ENCODE measurements at places on chromosomes 11 and 22. TPM values are rescaled to one million over a fixed set of nuclear protein-coding genes. Genes with fewer than 3 reads are reported as not detected.

SCGB1C1 gene
- not detected for total RNA-seq

GRCh38 chr11:73194593-73194992, 23.5 kb upstream of the P2RY2 start:
- no peak overlapping the region for H3K4me3 ChIP-seq
- DNase-seq: no peak
- no peaks in the 10 kb centered on the region for H3K27me3 ChIP-seq
- H3K27ac ChIP-seq: no peak overlapping the region

PTGDR2 gene
- total RNA-seq: 0.11 TPM

- DNase-seq: no peak
- H3K27me3 ChIP-seq: no peaks in the 10 kb centered on the region
- peaks cover 49% of the 10 kb centered on the region for H3K4me1 ChIP-seq
- no peak overlapping the region for H3K4me3 ChIP-seq
- H3K27ac ChIP-seq: no peak overlapping the region
- peaks cover 32% of the 10 kb centered on the region for H3K36me3 ChIP-seq
Observed at GRCh38 chr11:123441161-123441560, 11.1 kb downstream of the GRAMD1B start.

- H3K4me1 ChIP-seq: peaks cover 21% of the 10 kb centered on the region
- H3K36me3 ChIP-seq: no peaks in the 10 kb centered on the region
- DNase-seq: no peak
- H3K27ac ChIP-seq: no peak overlapping the region
- H3K27me3 ChIP-seq: no peaks in the 10 kb centered on the region
- H3K4me3 ChIP-seq: no peak overlapping the region
Observed at GRCh38 chr11:13929395-13929891, 33.1 kb upstream of the SPON1 start.

GRCh38 chr11:44016131-44016530, 31.6 kb upstream of the ACCSL start:
- peaks cover 6% of the 10 kb centered on the region for H3K27me3 ChIP-seq
- H3K4me3 ChIP-seq: no peak overlapping the region
- no peak overlapping the region for H3K27ac ChIP-seq
- no peaks in the 10 kb centered on the region for H3K36me3 ChIP-seq

OR51M1 gene
- total RNA-seq: not detected

- no peak overlapping the region for H3K4me3 ChIP-seq
- no peak for DNase-seq
- H3K4me1 ChIP-seq: no peaks in the 10 kb centered on the region
- H3K27me3 ChIP-seq: peaks cover 5% of the 10 kb centered on the region
- H3K36me3 ChIP-seq: no peaks in the 10 kb centered on the region
Observed at GRCh38 chr11:72605973-72606747, 68.1 kb downstream of the PDE2A start.

GRCh38 chr11:86398106-86398505, 23.4 kb downstream of the CCDC81 start:
- no peak for DNase-seq
- H3K27ac ChIP-seq: no peak overlapping the region
- no peaks in the 10 kb centered on the region for H3K27me3 ChIP-seq
- no peak overlapping the region for H3K4me3 ChIP-seq

BEST1 gene
- total RNA-seq: 0.65 TPM

DNA sequence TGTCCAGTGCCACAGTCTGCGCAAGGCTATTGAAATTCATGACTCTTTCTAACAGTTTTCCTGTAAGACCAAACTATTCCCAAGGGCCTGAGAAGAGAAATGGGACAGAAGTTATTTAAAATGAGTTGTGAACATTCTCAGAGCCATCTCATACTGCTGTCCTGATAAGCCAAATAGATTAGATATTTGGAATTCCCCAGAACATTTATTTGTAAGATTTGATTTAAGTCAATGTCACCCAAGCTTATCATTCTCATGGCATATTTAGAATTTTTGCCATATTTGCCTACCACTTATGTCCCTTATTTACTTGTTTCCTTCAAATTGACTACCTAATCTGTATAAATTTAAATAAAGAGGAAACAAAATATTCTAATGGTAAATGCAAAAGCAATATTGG, 82.4 kb downstream of the NAV2 start:
- H3K27ac ChIP-seq: no peak overlapping the region
- no peaks in the 10 kb centered on the region for H3K27me3 ChIP-seq
- H3K4me1 ChIP-seq: no peaks in the 10 kb centered on the region
- no peak overlapping the region for H3K4me3 ChIP-seq

DNA sequence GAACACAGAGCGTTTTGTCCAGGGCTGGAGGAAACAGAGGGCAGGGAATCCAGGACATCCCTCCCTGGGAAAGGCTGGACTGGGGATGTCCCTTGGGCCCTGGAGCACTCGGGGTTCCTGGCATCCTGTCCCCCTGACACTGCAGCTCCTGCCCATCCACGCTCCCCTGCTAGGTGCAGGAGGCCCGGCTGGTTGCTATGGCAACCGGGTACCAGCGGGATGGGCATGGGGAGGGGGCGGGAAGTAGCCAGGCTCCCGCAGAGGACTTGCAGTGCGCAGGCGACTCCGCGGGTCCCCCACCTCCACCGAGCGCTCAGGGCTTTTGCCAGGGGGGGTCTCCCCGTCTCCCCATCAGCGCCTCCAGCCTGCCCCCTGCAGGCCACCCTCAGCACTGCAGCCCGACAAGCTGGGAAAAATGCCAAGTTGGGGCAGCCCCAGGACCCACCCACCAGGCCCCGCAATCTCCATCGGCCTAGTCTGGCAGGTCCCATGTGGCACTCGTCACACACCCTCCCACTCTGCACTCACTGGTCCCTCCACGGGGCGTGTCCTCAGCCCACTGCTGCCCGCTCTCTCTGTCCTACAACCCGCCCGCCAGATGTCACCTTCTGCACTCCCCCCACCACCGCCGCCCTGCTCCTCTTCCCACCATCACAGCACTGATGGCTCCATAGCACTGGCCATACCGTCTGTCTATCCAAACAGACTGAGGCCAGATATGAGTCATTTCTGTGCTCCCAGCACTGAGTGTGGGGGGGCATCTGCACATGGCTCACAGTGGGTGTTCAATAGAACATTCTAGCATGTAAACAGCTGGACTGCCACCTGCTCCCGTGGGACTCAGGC, 31.5 kb downstream of the KIAA0930 start:
- no peaks in the 10 kb centered on the region for H3K27me3 ChIP-seq
- H3K4me1 ChIP-seq: peaks cover 6% of the 10 kb centered on the region
- peaks cover 5% of the 10 kb centered on the region for H3K36me3 ChIP-seq
- H3K27ac ChIP-seq: no peak overlapping the region
- no peak overlapping the region for H3K4me3 ChIP-seq

UPK3A gene
- total RNA-seq: not detected

- H3K27me3 ChIP-seq: peaks cover 52% of the 10 kb centered on the region
- no peaks in the 10 kb centered on the region for H3K36me3 ChIP-seq
- H3K27ac ChIP-seq: peak overlapping the region; percentile 87
- H3K4me3 ChIP-seq: no peak overlapping the region
Observed at GRCh38 chr11:76641905-76642304, 28.6 kb downstream of the LRRC32 start.

DNA sequence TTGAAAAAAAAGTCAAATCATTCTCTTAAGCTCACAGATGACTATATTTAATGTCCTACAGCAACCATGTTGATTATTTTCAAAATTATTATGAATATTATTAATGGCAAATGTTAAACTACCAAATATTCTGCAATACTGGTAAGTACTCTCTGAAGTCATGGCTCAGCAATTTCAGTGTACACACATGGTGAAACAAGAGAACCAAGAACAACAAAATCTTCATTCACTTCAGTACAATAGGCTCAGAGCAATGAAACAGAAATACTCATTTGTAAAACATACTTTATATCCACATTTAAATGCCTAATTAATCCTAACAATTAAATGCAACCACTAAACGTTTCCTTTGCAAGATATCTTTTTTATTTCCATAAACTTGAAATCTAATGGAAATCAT, 347.2 kb downstream of the TTC28 start:
- H3K27me3 ChIP-seq: no peaks in the 10 kb centered on the region
- no peak overlapping the region for H3K27ac ChIP-seq
- no peak overlapping the region for H3K4me3 ChIP-seq
- H3K4me1 ChIP-seq: peaks cover 3% of the 10 kb centered on the region

DNA sequence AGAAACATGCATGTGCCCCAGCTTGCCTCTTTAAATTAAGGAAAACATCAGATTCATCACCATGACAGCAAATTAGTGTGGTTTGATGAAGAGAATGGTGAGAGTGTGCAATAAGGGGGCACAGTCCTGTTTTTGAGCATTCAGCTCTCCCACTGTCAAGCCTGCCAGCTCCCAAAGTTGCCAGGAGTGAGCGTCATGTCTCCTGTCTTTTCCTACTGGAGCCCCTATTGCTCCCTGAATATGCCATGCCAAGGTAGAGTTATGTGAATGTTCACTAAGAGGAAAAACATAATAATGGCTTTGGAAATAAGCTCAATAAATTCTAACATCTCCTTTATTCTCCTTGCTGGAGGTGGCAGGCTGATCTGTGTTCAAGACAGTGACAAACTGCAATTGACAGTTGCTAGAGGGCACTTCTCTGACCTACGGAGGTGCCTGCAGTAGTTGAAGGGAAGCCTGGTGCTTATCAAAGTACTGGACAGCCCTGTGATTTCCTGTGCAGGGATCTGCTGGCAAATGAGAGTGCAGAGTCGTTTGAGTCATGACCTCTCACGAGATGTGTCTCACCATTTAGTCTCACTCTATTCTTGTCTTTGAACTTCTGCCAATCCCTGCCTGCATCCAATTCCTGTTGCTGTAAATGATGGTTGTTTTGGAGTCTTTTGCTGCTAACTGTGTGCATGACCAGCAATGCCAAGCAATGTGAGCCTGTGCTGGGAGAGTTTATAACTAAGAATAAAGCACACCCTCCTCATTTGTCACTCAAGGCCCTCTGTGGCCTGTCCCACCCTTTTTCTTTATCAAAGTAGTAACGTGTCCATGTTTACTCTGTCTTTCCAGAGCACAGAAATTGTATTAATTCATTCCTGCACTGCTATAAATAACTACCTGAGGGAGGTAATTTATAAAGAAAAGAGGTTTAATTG, 34.8 kb downstream of the MRGPRX2 start:
- H3K36me3 ChIP-seq: no peaks in the 10 kb centered on the region
- peaks cover 5% of the 10 kb centered on the region for H3K4me1 ChIP-seq
- DNase-seq: no peak

- H3K4me1 ChIP-seq: peaks cover 75% of the 10 kb centered on the region
- H3K27ac ChIP-seq: peak overlapping the region; percentile 92
- DNase-seq: no peak
Observed at GRCh38 chr22:40051322-40051721, 56.6 kb downstream of the FAM83F start.

DNA sequence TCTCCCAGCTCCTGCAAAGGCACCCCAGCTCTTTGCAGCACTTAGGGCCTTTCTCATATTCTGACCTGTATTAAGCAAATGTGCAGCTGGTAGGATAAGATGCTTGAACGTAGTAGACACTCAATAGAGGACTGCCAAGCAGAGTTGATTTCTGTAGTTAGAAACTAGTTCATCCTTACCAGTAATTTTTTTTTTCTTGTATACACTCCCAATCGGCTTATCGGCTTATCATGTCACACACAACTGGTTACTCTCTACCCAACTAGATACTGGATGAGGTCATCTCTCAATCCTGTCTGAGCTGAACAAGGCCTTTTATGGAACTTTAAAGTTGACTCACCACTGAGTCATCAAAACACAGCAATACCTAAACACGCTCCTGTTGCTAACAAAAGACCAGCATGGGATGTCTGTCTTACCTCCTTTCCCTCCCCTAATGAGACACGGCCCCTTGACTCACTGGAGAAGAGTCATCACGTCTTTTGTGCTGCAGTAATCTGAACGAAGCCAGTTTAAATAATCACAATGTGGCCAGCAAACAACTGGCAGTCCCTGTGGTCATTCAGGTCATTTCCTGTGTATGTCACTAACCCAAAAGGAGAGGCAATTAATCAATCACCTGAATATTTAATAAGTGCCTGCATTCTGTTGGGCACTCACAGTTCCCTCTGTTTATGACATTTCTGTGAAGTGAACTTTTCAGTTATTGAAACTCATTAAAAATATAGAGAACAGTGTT, 7.5 kb upstream of the WEE1 start:
- H3K27me3 ChIP-seq: peaks cover 3% of the 10 kb centered on the region
- H3K4me1 ChIP-seq: peaks cover 28% of the 10 kb centered on the region
- H3K36me3 ChIP-seq: no peaks in the 10 kb centered on the region

IGF2 gene
- total RNA-seq: 9.2 TPM

GRCh38 chr22:37069319-37069718, 17.8 kb downstream of the KCTD17 start:
- no peak overlapping the region for H3K4me3 ChIP-seq
- peaks cover 7% of the 10 kb centered on the region for H3K36me3 ChIP-seq
- no peak for DNase-seq
- peaks cover 21% of the 10 kb centered on the region for H3K27me3 ChIP-seq

DNA sequence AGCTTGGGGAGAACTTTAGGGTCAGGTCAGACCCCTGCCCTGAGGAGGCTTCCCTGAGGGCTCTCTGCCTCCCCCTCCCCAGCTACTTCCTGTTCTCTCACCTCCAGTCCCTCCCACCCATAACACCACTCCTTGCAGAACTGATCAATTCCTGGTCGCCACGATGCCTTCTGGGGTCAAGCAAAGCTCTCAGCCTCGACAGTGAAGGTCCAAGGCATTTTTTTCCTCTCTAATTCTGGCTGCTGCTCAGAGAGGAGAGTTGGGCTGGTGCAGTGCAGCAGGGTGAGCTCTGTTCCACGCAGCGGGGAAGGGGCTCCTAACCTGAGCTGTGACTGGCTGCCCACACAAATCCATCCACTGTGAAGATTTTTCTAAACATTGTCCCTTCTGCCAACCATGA, 628.4 kb downstream of the BRD1 start:
- H3K4me3 ChIP-seq: no peak overlapping the region
- H3K4me1 ChIP-seq: no peaks in the 10 kb centered on the region
- no peak overlapping the region for H3K27ac ChIP-seq
- no peak for DNase-seq
- H3K27me3 ChIP-seq: peaks cover 5% of the 10 kb centered on the region
- H3K36me3 ChIP-seq: no peaks in the 10 kb centered on the region

DEUP1 gene
- total RNA-seq: not detected

DNA sequence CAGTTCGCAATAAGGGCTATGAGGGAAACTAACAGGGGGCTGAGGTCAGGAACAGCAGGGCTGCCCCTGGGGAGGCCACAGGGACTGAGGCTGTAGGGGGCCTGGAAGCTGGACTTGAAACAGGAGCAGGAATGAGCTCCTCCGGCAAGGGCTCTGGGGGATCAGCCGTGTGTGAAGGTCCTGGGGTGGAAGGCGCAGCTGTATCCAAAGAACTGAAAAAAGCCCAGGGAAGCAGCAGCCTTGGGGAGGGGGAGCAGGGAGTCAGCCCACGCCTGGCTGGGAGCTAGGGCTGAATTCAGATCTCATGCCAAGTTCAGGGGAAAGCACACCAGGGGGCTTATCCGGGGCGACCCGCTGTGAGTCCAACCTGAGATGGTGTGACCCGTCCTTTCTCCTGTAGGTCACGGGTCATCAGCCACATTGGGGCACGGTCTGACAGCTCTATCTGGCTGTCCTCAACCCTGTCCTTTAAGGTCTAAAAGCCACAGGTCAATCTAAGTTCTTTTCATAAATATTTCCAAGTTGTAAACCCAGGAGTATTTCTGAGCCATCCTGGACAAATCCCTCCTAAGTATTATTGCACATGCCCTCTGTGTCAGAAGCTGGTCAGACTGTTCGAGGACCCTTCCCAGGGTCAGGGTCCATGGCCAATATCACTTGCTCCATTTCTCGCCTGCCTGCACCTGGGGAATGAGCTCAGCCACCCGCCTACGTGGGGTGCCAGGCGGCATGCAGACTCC, 18.0 kb downstream of the TP53AIP1 start:
- H3K4me1 ChIP-seq: peaks cover 8% of the 10 kb centered on the region
- no peak overlapping the region for H3K27ac ChIP-seq
- DNase-seq: no peak
- no peaks in the 10 kb centered on the region for H3K36me3 ChIP-seq
- no peak overlapping the region for H3K4me3 ChIP-seq
- no peaks in the 10 kb centered on the region for H3K27me3 ChIP-seq

All from activated CD4-positive, alpha-beta T cell treated with anti-CD3 and anti-CD28 coated beads for 36 hours (primary cell).